ENCODE measurements at places on chromosomes 7 and 10.

DNA sequence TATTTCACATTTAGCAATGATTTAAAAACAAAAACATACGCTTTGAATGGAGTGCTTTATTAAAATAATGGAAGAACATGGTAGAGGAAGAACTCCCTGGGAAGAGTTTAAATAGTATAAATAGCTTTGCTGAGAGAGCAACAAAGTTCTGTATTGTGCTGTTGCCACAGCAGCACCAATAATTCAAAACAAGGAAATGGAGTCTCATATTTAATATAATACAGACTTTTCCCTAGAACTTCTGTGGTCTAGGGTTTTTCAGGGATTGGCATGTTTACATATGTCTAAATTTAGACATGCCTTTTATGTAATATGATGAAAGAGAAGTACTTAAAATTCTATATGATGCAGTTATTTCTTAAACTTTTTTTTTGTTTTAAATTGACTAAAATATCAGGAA is 217.2 kb upstream of the HDAC9 start:
- no peak for DNase-seq

DNA sequence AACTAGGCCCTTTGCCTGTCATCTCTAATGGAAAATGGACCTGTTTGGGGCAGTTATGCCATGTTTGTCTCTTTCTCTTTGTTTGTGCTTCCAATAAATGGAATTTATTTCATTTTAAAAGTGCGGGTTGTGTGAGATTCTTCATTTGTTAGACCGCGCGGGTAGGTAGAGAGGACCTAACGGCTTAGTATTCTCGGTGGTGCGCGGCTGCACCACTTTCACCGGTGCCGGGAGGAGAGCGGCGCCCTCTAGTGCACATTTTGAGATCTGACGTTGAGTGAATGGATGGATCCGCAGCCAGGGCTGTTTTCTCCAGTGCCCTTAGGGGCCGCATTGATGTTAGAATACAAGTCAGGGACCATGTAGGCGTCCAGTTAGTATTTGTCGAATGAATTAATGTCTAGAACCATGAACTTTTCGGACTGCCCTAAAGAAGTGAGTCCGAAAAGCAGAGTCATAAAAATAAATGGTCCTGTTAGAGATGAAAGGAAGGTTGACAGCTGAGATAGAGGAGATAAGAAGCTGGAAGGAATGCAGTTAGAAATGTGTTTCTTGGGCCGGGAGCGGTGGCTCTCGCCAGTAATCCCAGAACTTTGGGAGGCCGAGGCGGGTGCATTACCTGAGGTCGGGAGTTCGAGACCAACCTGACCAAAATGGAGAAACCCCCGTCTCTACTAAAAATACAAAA is 29.3 kb upstream of the GIMAP8 start:
- DNase-seq, result peak; percentile 56

DNA sequence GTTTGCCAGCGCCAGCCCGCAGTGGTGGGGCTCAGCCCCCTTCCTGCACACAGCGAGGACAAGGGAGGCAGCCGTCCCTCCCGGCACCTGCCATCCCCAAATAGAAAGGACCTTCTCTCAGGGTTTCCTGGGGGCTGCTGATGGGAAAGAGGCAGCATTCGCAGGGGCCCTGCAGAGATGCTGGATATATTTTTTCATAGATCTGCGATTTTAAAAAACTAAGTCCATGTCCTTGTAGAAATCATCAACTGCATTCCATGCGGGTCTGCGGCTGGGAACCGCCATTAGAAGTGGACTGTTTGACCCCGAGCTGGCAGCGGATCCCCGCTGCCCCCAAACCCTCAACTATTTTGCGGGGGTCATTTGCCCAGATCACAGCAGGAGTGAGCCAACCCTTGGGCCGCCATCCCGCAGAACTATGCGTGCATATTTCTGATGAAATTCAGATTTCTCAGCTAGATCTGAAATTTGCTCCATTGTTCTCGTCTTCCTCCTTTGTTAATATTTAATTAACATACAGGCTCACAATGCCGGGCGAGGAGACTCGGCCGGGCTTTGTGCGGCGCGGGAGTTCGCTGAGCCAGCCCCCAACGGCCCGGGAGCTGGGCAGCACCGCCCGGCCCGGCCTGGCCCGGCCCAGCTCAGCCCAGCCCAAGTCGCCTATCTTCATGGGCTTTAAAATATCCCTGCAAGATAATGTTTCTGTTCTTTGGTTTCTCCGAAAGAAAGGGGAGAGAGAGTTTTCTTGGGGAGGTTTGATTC is 2.0 kb downstream of the EN2 start:
- no peak for DNase-seq

- no peak for DNase-seq
Measured at GRCh38 chr7:63024446-63024845, 974.2 kb upstream of the ZNF722 start.

DNA sequence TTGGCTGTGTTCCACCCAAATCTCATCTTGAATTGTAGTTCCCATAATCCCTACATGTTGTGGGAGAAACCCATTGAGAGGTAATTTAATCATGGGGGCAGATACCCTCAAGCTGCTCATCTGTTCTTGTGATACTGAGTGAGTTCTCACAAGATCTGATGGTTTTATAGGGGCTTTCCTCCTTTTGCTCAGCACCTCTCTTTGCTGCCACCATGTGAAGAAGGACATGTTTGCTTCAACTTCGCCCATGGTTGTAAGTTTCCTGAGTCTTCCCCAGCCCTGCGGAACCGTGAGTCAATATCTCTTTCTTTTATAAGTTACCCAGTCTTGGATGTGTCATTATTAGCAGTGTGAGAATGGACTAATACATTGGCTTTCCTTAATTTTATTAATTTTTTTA is 527.8 kb downstream of the MDFIC start:
- DNase-seq, result no peak

- peak; percentile 74 for DNase-seq
Measured at GRCh38 chr10:102117391-102118159, 2.6 kb downstream of the LDB1 start.

- no peak for DNase-seq
Measured at GRCh38 chr7:101598422-101598985, 30.6 kb downstream of the MYL10 start.

GRCh38 chr7:15403751-15404150 is 158.1 kb downstream of the AGMO start:
- DNase-seq, result no peak

- DNase-seq, result no peak
Measured at GRCh38 chr7:116441534-116441933, 58.0 kb upstream of the CAV2 start.

- no peak for DNase-seq
Measured at GRCh38 chr10:116024271-116024878, 248.6 kb downstream of the GFRA1 start.

DNA sequence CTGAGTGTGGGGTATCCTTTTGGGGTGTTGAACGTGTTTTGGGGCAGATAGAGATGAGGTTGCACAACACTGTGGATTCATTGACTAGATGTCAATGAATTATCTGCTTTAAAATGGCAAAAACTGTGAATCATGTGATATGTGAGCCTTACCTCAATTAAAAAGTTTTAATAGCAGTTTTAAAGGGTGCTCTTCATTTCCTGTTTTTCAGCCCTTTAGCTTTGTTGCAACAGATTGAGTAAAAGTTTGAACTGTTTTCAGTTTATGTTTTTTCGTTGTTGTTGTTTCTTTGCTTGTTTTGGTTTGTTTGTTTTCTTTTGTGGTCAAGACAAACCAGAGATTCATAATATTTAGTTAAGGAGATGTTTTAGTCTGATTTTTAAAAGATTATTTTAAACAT is 9.4 kb downstream of the TAS2R41 start:
- DNase-seq, result no peak

- DNase-seq, result no peak
Measured at GRCh38 chr10:113716109-113716910, 35.2 kb upstream of the PLEKHS1 start.

GRCh38 chr7:14954035-14954434 is 51.5 kb upstream of the DGKB start:
- DNase-seq, result no peak

GRCh38 chr7:130421684-130422083 is 19.1 kb downstream of the CEP41 start:
- peak; percentile 97 for DNase-seq

DNA sequence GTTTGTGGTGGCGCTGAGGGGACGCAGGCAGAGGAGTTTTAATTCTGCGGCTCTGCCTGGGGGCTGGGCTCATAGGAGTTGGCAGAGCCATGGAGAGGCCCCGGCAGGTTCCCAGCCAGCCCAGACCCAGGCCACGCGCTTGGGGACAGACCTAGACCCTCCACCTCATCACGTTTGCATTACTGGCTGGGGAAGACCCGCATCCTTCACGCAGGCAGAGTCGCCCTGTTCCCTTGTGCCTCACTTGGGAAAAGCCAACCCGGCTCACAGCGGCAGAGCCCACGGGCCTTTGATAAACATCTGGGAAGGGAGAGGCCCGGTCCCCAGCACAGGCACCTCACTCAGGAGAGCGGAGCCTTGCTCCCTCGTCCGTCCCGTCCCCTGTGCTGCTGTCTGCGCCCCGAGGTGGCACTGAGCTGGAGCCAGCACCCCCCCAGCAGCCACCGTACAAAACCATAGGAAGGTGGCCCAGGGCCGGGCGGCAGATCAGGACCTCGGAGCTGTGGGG is 112.8 kb downstream of the CYTH3 start:
- DNase-seq, result no peak

- DNase-seq, result peak; percentile 50
Measured at GRCh38 chr7:39589323-39590111, 23.3 kb downstream of the YAE1 start.

- no peak for DNase-seq
Measured at GRCh38 chr7:4215176-4215720, 466.8 kb upstream of the FOXK1 start.

- DNase-seq, result no peak
Measured at GRCh38 chr7:44761207-44762161, 12.8 kb downstream of the ZMIZ2 start.

DNA sequence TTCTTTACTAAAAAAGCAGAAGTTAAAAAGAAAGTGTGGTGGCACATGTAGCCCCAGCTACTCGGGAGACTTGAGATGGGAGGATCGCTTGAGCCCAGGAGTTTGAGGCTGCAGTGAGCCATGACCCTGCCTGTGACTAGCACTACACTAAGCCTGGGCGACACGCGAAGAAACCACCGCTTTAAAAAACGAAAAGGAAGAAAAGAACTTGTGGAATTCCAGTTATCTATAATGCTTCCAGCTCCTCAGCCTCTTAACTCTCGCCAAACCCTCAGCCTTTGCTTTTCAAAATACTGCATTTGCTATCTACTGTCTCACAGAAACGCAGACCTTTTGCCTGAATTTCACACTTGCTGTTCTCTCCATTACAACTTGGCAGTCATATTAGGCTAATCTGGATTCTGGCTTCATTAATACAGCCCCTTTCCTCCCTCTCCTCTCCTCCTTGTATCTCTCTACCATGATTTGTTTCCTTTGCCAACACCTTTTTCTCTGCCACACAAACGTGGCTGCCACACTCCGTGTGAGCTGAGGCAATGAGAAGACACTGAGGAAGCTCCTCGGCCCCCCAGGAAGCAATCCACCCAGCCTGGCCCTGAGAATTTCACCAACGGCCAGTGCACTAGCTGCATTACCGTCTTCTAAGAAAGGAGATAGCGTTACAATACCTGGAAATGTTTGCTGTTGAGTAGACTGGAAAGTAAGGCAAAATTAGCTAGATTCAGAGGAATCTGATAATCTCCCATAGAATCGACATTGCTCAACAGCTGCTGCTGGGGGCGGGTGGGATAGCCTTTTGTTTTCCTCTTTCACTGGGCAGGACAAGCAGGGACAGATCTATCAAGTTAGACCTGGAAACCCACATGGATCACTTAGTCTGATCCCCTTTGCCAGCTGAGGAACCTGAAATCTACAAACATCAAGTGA is 37.2 kb downstream of the CALML5 start:
- no peak for DNase-seq

DNA sequence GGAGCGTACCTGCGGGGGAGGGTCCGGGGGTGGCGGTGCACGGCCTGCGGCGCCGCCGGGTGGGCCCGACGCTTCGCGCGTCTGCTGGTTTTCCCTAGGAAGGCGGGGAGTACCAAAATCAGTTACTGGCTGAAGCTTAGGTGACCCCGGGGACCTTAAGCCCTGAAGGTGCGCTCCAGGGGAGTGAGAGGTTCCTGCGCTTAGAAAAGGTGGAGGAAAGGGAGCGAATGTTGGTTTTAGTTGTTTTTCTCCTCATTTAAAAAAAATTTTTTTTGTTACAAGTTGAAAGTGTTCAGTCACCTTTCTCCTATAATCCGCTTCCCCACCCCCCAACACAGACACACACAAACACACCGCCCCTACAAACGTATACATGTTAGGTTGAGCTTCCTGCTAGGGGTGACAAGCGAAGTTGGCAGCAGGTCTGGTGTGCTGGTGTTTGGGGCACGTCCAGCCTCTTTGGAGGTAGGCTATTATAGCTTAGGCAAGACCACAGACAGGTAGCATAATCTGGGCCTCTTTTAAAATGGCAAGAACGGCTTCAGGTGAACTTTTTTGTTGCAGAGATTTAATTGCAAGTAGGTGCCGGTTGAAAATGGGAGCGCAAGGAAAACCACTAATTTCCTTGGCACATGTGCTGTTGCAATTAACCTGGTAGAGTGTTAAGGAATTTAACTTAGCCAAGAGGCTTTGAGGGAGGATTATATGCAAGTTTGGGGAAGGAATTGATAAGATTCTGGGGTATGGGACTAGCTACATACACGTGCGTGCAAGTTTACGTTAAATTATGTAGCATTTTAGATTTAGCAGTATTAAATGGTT is 945 bp downstream of the ADD3 start:
- DNase-seq, result peak; percentile 11

DNA sequence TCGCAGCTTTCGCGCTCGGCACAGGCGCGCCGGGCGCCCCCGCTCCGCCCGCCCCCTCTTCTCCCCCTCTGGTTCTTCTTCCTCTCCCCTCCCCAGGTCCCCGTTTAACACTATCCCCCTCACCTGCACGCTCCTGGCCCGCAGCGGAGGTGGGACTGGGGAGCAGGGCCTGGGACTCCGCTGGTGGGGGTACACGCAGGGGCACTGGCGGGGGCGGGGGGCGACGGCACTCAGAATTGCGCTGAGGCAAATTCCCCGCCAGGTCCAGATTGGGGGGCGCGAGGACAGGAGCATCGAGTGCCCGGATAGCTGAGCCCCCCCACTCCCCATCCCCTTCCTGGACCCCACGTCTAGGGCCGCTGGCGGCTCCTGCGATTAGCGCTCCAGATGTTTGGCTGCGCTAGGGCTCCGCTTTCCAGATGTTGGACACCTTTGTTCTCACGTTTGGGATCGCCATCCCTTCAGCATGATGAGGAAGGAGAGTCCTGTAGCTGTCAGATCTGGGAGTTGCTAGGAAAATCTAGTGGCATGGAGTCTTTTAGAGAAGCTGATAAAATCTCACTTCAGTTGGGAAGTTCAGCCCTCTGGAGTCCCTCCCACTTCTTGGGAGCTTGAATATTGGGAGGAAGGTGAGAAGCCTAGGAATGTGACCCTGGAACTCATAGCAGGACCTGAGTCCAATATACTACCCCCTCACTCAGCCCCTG is 31.4 kb upstream of the PAX2 start:
- DNase-seq, result no peak

DNA sequence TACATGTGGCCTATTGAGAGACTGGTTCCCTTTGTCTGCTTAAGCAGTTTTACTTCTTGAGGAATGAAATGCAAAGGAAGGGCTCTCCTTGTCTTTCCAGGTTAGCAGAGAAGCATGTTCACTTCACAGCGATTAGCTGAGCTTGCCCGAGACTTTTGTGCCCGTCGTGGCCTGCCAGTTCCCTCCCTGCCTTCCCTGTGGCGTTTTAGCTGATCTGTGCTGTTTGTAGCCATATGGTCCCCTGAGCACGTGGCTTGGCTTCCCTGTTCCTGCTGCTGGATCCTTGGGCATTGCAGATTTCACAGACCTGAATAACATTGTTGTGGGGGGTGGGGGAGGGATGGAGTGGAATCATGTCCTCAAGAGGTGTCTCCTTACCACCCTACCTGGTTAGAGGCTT is 61.8 kb downstream of the SND1 start:
- DNase-seq, result no peak

GRCh38 chr10:61623161-61623560 is 39.6 kb upstream of the CABCOCO1 start:
- DNase-seq, result no peak

All from DMS79 treated with DMSO at 0.1 percent for 48 hours (cell line).